Neural progenitor cell (in vitro differentiated cells): ENCODE measurements at places on chromosomes 1 and 21. TPM values are rescaled to one million over a fixed set of nuclear protein-coding genes. Genes with fewer than 3 reads are reported as not detected.

Gene C1QB
- total RNA-seq: not detected in 2 replicates

Gene CD101
- total RNA-seq: 0.28 and 0.41 TPM in 2 replicates

Gene RXFP4
- not detected in 2 replicates for total RNA-seq

Gene HFM1
- 15.1 and 36.3 TPM in 2 replicates for total RNA-seq

Gene CLDN19
- 0.19 and 2.3 TPM in 2 replicates for total RNA-seq

Gene WNT4
- total RNA-seq: 0.03 TPM in 1 of 2 replicates, not detected in the other

DNA sequence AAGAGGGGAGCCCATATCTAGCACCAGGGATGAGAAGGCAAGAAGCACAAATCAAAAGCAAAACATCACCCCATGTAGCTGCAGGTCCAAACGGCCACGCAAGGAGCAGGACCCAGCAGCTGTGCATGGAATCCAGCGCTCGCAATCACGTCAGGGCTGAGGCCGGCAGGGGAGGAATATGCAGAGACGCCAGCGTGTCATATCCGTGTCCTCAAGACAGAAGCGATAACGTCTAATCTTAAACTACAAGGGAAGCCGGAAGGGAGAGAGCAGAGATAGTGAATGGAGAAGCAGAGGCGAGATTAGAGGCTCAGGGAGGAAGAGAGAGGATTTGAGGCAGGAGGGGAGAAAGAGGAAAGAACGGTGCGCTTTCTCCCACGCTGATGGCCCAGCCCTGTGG lies 39.1 kb downstream of the FBXO2 start:
- DNase-seq: no peak

- DNase-seq: no peak
Measured at GRCh38 chr1:185419718-185420117, 102.7 kb upstream of the IVNS1ABP start.

- DNase-seq: no peak
Measured at GRCh38 chr21:44991538-44992483, 52.0 kb downstream of the SLX9 start.

DNA sequence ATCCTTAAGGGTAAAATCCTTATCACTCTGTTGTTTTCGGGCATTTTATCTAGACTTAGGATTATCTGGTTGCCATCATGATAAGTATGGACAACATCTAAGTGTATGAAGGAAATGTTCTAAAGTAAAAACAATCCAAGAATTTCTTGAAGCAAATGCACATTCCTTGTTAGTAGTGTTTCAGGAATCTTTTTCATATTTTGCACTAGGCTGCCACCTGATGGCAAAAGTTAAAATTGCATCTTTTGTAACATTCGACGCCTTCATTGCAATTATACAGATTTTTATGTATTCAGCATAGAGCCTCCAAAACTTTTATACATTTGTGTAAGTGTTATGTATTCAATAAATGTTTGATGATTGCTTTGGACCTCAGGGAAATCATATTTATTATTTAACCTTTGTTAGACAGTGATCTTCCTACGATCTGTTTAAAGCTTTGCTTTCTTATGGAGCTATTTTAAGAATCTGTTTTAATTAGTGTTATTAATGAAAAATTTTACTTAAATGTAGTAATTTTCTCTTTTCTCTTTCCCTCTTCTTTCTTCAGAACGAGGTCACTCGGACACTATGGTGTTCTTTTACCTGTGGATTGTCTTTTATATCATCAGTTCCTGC lies 49.4 kb upstream of the KIAA1614 start:
- peak; percentile 33 for DNase-seq

DNA sequence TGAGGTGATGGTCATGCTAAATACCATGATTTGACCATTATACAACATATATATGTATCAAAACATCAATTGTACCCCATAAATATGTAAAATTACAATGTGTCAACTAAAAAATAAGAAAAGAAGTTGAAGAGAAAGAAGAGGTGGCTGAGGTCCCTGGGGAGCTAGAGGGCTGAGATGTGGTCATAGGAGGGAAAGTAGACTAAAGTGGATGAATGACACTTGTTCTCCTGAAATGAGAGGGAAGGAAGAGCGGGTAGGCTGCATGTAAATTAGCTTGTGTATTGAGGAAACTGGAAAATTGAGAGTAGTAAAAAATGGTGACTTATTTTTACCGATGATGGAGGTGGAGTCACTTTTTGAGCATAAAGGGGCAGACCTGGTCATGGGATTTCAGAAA lies 117.0 kb downstream of the ST6GALNAC3 start:
- DNase-seq: no peak

- no peak for DNase-seq
Measured at GRCh38 chr1:25435397-25436108, 4.9 kb downstream of the MACO1 start.

DNA sequence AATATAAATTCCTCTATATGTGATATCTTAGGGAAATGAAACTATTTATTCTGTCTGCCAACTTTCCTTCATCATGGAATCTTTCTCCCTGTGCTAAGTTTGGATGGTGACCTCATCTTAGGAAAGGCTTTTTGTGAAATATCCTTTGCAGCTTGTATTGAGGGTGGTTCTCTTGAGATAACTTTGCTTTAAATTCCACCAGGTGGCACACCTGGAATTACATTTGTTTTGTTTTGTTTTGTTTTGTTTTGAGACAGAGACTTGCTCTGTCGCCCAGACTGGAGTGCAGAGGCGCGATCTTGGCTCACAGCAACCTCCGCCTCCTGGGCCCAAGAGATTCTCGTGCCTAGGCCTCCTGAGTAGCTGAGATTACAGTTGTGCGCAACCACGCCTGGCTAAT lies 7.6 kb upstream of the CD1A start:
- no peak for DNase-seq

DNA sequence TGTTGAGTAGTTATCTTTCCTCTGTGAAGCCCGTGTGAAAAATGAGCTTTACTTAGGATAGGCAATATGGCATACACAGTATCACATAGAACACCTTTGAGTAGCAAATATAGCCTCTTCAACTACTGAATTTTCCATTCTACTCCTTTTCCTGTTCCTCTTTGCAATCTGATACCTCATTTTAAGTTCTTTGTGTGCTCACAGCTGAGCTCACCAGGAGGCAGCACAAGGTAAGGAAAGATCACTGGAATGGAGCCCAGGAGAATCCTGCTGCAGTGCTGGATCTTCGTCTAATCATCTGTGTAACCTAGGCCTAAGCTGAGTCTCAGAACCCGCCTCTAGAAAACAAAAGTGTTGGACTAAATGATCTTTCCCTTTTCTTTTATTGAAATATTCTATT lies 171.0 kb downstream of the LRRC40 start:
- DNase-seq: peak; percentile 74

- DNase-seq: no peak
Measured at GRCh38 chr1:15160626-15161025, 7.1 kb downstream of the TMEM51 start.

DNA sequence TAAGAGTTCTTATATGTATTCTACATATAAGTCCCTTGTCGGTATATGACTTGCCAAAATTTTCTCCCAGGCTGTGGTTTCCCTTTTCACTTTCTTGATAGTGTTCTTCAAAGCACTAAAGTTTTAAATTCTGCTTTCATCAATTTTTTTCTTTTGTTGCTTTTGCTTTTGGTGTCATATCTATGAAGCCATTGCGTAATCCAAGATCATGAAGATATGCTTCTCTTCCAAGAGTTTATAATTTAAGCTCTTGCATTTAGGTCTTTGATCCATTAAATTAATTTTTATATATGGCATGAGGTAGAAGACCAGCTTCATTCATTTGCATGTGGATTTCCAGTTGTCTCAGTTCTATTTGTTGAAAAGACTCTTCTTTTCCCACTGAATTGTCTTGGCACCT lies 22.2 kb downstream of the DESI2 start:
- DNase-seq: no peak

DNA sequence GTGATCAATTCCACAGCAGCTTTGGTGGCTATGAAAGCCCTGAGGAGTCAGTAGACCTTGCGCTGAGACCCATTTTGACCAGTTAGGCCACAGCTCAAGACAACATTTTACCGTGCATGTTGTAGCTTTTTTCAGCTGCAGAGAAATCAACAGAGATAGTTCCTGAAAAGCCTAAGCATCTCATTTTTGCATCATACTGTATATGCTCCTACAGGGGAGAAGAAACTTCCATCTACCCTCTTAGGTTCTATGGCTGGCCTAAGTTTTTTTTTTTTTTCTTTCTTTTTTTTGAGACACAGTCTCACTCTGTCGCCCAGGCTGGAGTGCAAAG lies 24.8 kb upstream of the EYA3 start:
- peak; percentile 18 for DNase-seq

- no peak for DNase-seq
Measured at GRCh38 chr1:110420874-110421793, 13.6 kb upstream of the LAMTOR5 start.
